ENCODE measurements at places on chromosomes 6 and 20.

- no peak for DNase-seq
Observed at GRCh38 chr6:105453968-105454367, 51.1 kb upstream of the PREP start.

DNA sequence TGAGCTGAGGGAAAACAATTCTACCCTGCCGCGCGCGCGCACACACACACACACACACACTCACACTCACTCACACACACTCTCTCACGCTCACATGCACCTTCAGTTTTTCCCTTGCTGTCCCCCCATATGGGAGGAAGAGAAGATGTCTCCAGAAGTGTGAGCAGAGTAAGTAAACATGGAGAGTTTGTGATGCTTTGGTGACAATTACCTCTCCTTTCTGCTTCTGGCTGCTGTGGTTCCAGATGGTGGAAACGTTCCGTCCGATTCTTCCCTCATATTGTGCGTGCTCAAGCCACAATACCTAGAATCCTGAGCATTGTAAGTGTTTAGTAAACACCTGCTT lies 86.7 kb downstream of the LINC00237 start:
- no peak for DNase-seq

GRCh38 chr6:11202513-11203305 lies 29.8 kb downstream of the NEDD9 start:
- no peak for DNase-seq

GRCh38 chr6:157198425-157199279 lies 124.7 kb downstream of the TMEM242 start:
- DNase-seq, result no peak

DNA sequence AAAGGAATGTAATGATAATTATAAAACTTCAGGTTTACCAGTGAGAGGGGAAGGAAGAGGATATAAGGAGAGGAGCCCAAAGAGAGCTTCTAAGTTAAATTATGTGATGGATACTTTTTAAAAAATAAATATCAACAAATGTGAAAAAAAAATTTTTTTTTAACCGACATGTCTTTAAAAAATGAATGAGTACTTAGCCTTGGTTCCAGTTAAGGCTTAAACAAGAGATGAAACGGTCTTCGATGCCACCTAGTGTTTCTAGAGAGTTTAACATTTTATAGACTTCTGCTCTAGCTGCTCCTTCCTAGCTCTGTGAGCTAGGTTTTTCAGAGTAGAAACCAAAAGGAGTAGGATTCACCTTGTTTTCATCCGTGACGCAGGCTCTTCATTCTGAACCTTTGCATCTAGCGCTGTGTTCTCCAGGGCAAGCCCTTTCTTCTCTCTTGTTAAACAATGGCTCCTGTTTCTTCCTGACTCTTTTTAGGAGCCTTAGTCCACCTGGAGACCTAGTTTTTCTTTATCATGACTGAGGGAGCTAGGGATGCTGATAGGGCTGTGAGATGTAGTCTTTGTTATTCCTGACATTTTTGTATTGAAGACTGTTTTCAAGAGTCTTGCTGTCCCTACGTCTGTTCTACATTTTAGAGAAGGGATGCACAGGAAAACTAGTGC lies 42.4 kb upstream of the GNRH2 start:
- DNase-seq, result no peak

- DNase-seq, result no peak
Observed at GRCh38 chr6:36050947-36051710, 23.5 kb downstream of the MAPK14 start.

Measured in stimulated activated CD4-positive, alpha-beta T cell treated with anti-CD3 and anti-CD28 coated beads, Interleukin-1b, Interleukin-23, amount 100 ng/mL, for 1 hour (primary cell).